ENCODE measurements at places on chromosomes 16 and 17. TPM values are rescaled to one million over a fixed set of nuclear protein-coding genes. Genes with fewer than 3 reads are reported as not detected.

The SLFN14 gene
- total RNA-seq: not detected

The GCGR gene
- total RNA-seq: not detected

- no peak overlapping the region for H3K4me3 ChIP-seq
- peaks cover 86% of the 10 kb centered on the region for H3K4me1 ChIP-seq
- H3K27ac ChIP-seq: peak overlapping the region; percentile 29
- no peak for DNase-seq
These were observed 76.3 kb downstream of the GAS7 start for GRCh38 chr17:10121971-10122707.

DNA sequence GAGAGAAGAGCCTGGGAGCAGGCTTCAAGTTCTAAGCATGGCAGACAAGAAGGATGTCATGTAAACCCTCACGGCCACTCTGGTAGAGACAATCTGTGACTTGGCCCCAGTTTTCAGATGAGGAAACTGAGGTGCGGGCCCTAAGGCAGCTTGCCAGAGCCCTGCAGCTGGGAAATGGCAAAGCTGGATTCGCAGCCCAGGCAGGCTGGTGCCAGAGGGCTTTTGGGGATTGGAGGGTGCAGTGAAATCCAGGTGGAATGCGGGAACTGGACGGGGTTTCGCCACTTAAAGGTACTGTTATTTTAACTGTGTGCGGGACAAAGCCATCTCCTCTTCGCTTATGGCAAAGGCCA lies 477 bp upstream of the OSGIN1 start:
- H3K36me3 ChIP-seq: peaks cover 4% of the 10 kb centered on the region
- H3K4me1 ChIP-seq: peaks cover 46% of the 10 kb centered on the region
- H3K4me3 ChIP-seq: peak overlapping the region; percentile 75
- peak overlapping the region; percentile 93 for H3K27ac ChIP-seq

DNA sequence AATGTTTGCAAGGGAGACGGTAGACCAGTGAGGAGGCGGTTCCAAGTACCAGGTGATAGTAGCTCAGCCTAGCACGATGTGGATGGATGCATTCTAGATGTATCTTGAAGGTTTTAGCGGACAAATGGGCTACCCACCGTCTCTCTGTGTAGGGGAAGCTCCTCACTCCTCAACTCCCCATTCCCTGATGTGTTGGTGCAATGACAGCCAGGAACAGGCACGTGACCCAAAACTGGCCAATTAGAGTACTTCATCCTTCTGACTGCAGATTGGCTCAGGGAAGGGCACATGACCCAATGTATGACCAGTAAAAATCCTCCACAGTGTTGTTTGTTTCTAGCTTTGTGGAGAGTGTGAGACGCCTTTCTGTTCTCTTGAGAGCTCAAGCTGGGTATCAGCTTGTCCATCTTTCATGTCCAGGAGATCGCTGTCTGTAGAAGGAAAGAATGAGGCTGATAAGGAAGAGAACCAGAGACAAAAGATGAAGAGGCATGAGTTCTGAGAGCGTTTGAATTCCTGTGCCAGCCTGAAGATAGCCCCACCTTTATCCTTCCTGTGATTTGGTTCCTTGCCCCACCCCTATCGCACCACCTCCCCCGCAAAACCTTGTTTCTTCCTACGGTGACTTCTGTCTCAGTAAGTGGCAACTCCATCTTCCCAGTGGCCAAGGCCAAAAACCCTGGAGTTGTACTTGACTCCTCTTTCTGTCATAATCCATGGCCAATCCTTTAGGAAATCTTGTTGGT lies 2.3 kb upstream of the BORCS6 start:
- H3K27me3 ChIP-seq: no peaks in the 10 kb centered on the region
- H3K4me3 ChIP-seq: peak overlapping the region; percentile 56
- DNase-seq: peak; percentile 97
- H3K4me1 ChIP-seq: peaks cover 50% of the 10 kb centered on the region

- H3K36me3 ChIP-seq: no peaks in the 10 kb centered on the region
- H3K27me3 ChIP-seq: no peaks in the 10 kb centered on the region
- DNase-seq: no peak
- no peak overlapping the region for H3K27ac ChIP-seq
These were observed 120.9 kb downstream of the BCAS3 start for GRCh38 chr17:60798576-60798975.

All from esophagus muscularis mucosa (tissue), 4 donors.